ENCODE measurements at places on chromosomes 5 and 9.

DNA sequence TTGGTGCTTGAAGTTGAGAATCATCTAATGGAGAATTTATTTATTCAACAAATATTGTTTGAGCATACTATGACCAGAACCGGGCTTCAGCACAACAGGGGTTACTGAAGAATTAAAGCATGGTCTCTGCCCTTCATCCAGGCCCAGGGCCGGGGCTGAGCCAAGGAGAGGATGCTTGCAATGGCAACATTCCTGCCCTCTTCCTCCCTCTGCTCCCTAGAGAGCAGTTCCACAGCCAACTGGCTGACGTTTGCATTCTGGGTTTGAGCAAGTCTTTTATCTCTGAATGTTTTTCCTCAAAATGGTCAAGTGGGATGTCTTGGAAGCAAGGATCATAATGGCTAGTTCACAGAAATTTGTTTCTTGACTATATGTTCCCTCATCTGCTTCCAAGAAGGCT, 80.7 kb downstream of the GLDC start:
- DNase-seq, result no peak

GRCh38 chr9:800591-801150, 40.8 kb upstream of the DMRT1 start:
- DNase-seq, result no peak

GRCh38 chr5:120509053-120509452, 45.0 kb downstream of the PRR16 start:
- no peak for DNase-seq

- no peak for DNase-seq
Measured at GRCh38 chr5:96254980-96255691, 177.9 kb downstream of the PCSK1 start.

DNA sequence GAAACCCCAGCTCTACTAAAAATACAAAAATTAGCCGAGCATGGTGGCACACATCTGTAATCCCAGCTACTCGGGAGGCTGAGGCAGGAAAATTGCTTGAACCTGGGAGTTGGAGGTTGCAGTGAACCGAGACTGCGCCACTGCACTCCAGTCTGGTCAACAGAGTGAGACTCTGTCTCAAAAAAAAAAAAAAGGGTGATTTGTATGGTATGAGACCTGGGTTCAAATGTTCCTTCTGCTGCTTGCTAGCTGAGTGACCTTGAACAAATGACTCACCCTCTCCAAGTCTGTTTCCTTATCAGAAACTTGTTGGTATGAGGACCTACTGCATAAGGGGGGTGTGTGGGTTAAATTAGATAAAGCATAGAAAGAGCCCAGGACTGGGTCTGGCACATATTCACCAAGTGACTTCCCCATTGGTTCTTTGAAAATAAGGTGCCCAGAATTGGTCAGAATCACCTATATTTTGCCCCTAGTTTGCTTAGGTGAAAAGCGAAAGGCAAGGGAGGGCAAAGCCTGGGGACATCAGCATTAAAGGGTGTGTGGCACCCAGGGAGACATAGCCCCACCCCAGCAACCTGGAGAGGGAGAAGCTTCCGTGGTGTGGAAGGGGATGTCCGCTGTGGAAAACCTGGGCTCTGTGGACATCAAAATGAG, 9.9 kb downstream of the SLC25A25 start:
- no peak for DNase-seq

GRCh38 chr5:56625541-56625940, 189.8 kb upstream of the MAP3K1 start:
- DNase-seq, result no peak

DNA sequence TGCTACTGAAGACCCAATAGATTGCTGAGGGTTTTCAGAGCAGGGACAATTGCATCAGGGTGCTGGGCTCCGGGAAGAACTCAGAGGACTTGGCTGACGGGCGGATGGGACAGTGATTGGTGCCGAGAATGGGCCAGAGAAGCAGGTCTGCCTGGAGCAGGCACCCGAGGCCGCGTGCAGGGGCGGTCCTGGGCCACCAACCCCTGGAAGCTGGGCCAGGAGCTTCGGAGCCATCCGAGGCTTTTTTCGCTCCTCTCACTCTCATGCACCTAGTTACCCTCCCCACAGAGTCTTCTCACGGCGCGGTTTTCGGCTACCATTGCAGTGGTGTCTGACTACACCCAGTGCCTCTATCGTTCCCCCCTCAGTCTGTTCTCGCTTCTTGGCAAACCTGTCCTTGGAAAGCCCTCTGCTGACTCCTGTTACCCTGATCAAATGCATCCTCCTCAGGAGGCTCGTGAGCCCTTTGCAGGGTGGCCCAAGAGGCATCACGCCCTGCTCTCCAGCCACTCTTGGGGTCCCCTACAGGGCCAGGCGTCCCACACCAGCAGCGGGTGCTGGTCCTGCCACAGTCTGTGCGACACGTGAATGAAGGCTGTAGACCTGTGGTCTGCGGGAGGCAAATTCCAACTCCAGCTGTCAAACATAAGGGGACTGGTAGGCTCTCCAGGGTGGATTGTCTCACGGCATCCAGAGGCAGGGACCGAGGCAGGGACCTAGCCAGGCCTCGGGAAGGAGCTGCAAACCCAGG, 1.2 kb upstream of the CLPTM1L start:
- no peak for DNase-seq

GRCh38 chr5:83965441-83965840, 244.8 kb upstream of the HAPLN1 start:
- no peak for DNase-seq

- DNase-seq, result no peak
Measured at GRCh38 chr9:33291031-33291397, 698 bp downstream of the NFX1 start.

- peak; percentile 81 for DNase-seq
Measured at GRCh38 chr5:88674356-88675167, 208.4 kb downstream of the MEF2C start.

DNA sequence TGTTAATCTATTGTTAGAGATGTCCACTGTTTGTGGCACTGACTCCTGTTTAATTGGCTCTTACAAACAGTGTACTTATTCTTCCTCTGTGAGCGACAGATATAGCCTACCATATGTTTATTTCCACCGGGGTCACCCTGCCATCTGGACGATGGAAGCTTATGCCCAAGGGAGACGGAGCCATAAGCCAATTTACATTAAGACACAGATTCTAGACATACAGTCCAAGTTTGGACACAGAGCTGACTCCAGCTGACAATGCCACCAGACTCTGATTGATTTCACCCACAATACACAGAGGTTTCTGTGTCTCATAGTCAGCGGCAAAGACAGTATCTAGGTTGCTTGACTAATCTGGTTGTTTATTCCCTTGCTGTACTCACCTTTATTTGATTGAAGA, 198.9 kb downstream of the ENC1 start:
- DNase-seq, result no peak

DNA sequence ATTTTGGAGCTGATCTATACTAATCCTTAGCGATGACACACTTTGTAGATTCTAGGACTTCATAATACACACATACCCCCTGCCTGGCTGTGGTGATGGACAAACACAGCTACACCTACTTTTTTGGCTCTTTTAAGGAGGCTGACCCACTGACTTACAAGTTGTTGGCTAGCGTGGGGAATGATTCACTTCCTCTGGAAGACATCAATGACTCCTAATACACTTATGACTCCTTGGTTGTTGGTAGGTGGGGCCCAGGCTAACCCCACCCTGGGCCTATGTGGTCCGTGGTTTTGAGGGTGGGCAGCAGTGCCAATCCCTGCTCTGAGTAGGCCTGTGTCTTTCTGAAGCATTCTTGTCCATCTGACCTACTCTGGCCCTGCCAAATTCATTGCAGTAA, 144.4 kb downstream of the SLC12A2 start:
- no peak for DNase-seq

DNA sequence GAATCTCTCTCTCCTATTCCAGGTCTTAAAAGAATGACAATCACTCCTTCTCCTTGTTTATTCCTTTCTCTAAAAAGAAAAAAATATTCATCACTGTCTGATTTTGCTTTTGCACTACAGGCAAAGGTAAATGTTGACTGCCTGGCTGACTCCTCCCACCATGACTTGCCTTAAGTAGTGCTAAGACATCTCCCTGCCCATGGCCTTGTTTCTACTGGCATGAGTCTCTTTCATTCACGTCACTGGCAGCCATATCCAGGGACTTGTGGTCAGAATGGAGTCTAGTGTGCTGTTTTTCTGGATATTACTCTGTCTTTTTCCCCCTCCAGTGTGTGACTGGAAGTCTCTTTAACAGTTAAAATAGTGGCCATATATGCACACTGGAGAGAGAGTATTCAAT, 522.9 kb upstream of the DAB2 start:
- DNase-seq, result no peak

- DNase-seq, result no peak
Measured at GRCh38 chr5:146574713-146575112, 58.7 kb upstream of the GPR151 start.

GRCh38 chr9:93541581-93542349, 34.6 kb upstream of the PHF2 start:
- no peak for DNase-seq

DNA sequence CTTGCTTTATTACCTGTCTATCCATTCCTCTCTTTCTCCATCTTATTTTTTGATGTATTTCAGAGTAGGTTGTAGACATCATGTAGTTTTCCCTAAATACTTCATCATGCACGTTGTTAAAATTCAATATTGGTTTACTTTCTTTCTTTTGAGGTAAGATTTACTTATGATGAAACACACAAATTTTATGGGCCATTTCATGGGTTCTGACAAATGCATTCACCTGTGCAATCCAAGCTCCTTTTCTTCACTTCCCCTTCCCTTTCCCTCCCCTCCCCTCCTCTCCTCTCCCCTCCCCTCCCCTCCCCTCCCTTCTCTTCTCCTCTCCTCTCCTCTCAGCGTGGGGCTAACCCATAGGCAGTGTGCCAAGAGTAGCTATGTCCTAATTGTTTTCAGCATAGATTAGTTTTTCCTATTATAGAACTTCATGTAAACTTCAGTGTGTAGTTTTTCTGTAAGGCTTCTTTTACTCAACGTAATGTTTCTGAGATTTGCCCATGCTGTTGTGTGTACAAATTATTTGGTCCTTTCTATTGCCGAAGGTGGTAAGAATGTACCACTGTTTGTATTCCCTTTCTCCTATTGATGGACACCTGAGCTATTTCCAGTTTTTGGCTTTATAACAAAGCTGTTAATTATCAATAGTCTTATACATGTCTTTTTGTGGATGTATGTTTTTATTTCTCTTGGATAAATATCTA, 92.9 kb upstream of the CLINT1 start:
- DNase-seq, result no peak

DNA sequence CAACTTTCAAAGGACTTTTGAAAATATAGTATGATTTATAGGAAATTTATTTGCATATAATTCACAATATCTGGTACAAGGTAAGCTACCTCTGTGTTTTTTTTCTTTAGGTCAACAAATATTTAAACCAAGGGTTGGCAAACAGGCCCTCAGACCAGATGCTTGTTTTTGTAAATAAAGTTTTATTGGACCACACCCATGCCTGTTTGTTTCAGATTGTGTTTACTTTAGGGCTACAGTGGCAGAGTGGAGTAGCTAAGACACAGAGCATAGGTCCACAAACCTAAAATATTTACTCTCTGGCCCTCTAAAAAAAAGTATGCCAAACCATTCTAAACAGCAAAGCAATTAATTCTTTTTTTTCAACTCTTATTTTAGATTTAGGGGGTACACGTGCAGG, 119.7 kb upstream of the CCDC152 start:
- no peak for DNase-seq

- DNase-seq, result no peak
Measured at GRCh38 chr5:181121675-181122561, 9.1 kb downstream of the OR2V1 start.

DNA sequence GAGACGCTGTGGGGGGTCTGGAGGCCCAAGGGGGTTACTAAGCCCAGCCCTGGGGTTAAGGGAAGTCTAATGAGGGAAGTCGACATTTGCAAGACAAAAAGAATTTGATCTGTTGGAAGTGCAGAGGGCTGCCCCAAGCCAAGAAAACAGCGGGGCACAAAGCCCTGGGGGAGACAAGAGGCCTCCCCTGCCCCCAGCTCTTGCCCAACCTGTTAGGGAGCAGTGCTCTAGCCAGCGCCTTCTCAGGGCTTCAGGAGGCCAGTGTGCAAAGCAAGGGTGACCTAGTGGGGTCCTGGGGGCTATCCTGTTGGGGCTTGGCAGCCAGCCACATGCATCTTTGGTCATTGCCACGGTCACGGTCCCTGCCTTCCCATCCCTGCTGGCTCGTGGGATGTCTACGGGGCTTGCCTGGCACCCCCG, 25.2 kb downstream of the GFI1B start:
- no peak for DNase-seq

GRCh38 chr9:125472926-125473701, 211.5 kb downstream of the GAPVD1 start:
- no peak for DNase-seq

DNA sequence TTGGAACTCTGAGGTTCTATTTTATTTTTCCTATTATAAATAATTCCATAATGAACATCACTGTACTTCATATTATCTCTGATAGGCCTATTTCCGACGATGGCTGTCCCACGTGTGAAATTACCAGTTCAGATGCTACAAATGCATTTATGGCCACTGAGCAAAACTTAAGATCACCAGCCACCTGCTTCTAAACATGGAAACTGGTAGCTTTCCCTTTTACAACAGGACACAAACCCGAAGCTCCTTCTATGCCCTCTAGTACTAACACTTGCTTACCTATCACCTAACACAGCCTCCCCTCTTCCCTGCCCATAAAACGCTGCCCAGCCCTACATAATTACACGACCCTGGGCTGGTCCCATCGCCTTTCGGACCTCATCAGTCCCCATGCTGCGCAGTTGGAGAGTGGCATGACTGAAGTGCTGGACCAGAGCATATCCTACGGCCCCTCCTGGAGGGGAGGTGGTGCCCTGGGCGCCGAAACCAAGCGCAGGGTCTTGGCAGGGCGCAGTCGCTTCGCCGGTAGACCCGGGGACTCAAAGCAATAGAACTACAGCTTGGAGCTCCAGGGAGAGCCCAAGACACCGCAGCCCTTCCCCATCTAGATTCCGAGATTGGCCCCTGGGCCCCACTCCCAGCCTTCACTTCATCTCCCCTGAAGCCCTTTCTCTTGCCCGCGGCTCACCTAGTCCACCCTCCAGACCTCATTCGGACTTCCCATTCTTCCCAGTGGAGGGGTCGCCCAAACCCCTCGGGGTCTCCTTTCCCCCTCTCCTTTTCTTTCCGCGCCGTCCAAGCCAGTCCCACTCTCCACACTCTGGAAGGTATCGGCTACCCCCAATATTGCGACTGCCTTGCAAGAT, 1.0 kb upstream of the SAP30L start:
- no peak for DNase-seq

DNA sequence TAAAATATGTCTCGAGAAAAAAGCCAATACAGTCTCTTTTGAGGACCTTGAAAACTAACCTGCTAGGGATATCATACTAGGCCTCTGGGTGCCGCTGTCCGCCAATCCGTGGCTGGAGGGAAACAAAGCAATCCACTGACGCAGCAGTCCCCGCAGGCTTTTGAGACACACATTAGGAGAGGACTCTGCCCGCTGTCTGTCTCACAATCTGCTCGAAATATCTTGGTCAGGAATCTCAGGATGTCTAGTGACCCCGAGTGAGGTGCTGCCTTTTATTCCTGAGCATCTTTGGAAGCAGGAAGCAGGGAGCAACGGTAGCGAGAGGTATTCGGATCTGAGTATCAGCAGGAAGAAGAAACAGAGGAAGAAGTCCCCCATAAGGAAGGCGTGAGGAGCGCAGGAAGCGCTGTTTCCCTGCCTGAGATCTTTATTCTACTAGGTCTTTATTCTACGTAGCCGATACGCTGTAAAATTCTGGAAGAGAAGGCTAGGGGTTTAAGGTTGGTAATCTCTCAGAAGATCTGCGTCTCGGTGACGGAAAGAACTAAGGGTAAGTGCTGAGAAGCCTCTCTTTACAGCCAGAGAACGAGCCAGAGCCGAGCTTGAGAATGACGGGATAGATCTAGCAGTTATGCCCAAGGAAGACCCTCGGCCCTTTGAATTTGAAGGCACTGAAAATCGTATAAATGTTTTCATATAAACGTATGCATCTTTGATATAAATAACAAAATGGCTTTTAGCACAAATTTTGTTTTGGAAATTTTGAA, 4.0 kb upstream of the PCDHGA1 start:
- peak; percentile 18 for DNase-seq
